ENCODE measurements at places on chromosomes 7 and 10.
A peak's percentile ranks its signal among the peaks of the same experiment; 100 is the strongest.

GRCh38 chr7:44151956-44152355 lies 10.8 kb upstream of the MYL7 start:
- DNase-seq, result no peak

- no peak for DNase-seq
Observed at GRCh38 chr10:78010278-78010677, 19.0 kb downstream of the POLR3A start.

DNA sequence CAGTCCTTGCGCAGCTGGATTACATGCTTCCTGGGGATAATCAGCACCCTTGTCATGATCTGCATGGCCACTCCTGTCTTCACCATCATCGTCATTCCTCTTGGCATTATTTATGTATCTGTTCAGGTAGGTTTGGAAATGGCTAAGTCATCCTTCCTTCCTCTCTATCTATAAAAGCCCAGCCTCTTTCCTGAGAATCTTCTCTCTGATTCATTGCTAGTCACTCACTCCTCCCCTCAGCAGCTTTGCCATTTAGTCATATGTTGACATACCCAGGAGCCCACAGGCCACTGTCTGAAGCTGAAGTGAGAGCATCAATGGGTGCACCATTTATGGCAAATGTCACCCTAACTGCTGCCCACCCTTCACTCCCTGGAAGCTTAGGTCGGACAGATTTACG lies 52.0 kb downstream of the ABCC2 start:
- DNase-seq, result no peak

DNA sequence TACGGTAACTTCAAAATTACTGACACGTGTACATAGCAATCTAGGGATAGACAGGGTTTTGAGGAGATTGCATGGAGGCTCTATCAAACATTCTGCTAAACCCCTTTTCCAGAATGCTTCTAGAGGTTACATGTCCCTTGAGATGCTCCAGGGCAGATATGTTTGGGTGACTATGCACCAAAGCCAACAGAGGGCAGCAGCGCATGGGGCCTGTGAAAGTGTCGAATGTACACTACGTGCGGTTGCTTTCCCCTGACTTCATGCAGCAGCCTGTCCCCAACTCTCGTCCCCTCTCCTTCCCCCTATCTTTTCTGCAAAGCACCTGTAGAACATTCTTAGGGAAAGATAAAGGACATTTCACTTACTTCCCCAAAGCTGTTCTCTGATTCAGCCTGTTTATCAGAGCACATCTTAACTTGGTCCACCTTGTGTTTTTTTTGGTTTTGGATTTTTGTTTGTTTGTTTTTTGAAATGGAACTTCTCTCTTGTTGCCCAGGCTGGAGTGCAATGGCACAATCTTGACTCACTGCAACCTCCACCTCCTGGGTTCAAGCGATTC lies 90.2 kb downstream of the UBE3C start:
- peak; percentile 70 for DNase-seq

DNA sequence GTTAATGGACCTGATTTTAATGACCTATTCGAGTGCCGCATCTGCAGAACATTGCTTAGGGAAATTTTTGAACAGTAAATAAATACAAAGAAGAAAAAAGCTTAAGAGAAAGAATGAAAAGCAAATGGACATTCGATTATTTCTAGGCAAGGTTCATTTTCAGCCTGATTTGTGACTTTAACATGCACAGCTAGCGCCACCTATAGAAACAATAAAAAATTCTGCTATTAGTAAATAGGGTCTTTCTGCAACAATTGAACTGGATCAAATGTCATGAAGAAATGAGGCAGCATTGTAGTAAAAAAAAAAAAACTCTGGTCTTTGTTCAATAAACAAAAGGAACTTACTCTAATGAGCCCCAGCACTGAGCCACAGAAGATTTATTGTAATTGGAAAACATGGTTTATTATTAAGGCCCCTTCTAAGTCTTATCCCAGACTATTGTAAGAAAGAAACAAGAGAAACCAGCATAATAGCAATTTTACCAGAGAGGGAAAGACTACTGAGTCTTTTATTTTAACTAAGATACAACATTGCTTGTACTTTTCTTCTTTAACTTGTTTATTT lies 41.4 kb upstream of the GHITM start:
- DNase-seq, result peak; percentile 41

DNA sequence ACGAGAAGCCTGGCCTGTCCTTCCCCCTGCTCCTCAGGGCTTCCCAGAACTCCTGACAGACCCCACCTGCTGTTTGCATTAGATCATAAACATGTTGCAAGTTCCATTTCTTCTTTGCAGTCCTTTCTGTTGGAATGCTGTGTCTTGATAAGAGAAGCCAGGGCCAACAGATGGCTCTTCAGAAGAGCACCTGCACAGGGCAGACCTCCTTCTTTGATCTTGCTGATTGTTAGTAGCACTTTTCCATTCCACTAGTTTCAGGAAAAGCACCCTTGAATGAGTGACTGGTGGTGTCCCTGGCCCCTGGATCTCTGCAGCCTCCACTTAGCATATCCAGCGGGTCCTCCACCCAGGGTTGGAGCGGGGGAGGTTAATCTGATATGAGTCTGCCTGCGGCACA lies 243.2 kb downstream of the GFRA1 start:
- no peak for DNase-seq

DNA sequence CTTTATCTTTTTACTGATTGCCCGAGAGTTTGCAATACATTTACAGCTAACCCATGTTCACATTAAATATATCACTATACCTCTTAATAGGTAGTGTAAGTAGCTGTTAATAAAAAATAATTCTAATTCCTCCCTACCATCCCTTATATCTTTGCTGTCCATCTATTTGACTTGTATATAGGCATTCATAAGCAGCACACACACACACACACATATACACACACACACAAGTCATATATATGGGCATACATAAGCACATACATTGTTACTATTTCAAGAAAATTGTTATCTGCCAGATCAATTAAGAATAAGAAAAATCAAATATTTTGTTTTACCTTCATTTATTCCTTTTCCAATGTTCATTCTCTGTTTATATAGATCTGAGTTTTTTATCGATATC lies 176.4 kb downstream of the PPP1R3A start:
- DNase-seq, result no peak

DNA sequence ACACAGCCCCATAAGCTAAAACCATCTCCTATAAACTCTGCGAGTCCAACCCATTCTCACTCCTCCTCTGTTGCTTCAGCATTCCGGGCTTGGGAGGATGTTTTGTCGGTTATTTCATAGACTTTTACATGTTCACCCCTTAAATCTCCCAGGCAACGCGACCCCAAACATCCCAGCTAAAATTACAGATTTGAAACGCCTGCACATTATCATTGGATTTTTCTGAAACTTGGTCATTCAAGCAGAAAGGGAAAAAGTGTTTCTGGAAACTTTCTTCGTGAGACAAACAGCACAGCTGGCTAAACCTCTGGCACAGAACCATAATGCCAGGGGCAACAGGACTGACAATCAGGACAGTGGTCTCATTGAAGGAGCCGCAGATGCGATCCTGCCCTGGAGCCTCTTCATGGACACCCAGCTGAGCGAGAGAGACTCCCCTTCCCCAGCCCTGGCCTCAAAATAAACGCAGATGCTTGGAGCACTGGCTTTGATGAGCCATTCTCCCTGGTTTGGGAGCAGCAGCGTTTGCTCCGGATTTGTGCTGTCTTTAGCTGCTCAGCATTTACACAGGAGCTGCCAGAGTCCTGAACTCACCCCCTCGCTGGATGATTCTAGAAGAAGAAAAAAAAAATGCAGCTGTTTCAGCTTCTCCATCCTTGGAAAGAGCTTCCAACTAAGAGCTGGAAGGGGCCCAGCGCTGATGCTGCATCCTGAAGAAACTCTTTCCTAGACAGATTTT lies 30.1 kb downstream of the AFAP1L2 start:
- DNase-seq, result no peak

DNA sequence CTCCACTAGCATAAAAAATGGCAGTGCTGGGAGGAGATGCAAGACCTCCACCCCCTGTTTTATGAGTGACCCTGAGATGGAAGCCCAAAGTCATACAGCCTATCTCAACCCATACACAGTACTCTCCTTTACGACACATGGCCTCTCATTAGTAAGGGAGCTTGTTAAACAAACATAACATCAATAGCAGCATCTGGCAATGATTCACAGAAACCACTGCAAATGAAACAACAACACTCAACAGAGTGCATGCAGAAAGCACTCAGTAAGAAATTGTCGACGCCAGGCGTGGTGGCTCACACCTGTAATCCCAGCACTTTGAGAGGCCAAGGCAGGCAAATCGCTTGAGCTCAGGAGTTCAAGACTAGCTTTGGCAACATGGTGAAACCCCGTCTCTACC lies 27.5 kb upstream of the FIGNL1 start:
- no peak for DNase-seq

DNA sequence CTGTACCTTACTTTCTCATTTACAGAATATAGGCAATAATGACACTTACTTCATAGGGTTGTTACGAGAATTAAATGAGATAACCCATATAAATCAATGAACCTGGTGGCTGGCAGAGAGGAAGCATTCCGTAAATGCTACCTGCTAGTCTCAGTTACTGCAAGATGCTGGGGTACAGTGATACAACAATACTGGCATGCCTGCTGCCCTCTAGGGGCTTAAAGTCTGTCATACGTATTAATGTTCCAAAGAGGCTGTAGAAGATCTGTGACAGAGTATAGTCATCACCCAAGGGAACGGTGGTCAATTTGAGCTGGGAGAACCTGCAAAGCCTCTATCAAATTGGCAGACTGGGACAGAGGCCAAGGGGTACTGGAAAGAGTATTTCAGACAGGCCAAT lies 421.5 kb downstream of the GPAM start:
- DNase-seq, result peak; percentile 29

DNA sequence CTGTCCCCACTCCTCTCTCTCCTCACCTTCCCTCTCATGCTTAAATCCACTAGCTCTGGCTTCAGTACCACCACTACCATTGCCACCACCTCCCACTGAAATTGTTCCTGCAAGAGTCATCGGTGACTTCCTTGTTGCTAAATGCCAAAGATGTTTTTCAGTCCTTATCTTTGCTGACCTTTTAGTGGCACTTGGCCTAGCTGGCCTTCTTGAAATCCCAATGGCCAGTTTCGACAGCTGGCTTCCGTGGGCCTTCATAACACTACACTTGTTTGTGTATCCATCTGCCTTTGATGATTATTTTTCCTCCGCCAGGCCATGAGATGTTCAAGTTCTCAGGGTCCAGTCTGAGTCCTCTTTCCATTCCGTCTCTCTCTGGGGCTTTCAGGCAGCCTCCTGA lies 118.2 kb upstream of the NANOS1 start:
- no peak for DNase-seq

DNA sequence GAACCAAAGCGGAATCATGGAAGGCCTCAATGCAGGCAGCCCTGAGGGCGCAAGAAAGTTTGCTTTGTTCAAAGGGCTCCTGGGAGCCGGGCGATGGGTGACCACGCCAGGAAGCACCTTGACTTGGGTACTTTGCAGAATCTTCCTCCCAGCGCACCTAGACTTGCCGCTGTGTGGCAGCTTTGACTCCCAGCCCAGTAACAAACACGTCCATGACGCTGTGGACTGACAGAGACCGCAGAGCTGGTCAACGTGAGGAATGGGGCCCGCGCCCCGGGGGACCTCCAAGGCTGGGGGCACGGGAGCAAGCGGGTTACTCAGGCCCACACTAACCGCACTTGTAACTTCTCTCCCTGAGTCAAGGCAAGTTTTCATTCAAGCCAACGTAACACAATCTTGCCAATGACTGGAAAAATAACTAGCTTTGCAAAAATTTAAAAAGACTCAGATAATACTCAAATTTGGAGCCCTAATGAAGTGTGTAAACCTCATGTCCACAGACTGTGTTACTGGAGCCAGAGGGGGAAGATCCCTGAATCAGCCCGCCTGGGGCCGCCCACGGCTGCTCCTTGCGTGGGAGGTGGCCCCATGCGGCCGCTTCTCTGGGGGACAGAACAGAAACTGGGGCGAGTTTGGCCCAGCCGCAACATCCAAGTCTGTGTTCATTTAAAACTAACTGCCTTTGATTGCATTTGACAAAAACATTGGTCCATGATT lies 130.8 kb downstream of the DNAJB6 start:
- DNase-seq, result no peak

- DNase-seq, result no peak
Observed at GRCh38 chr7:47763063-47763974, 181.4 kb upstream of the TNS3 start.

- no peak for DNase-seq
Observed at GRCh38 chr7:133851411-133851810, 275.7 kb upstream of the LRGUK start.

DNA sequence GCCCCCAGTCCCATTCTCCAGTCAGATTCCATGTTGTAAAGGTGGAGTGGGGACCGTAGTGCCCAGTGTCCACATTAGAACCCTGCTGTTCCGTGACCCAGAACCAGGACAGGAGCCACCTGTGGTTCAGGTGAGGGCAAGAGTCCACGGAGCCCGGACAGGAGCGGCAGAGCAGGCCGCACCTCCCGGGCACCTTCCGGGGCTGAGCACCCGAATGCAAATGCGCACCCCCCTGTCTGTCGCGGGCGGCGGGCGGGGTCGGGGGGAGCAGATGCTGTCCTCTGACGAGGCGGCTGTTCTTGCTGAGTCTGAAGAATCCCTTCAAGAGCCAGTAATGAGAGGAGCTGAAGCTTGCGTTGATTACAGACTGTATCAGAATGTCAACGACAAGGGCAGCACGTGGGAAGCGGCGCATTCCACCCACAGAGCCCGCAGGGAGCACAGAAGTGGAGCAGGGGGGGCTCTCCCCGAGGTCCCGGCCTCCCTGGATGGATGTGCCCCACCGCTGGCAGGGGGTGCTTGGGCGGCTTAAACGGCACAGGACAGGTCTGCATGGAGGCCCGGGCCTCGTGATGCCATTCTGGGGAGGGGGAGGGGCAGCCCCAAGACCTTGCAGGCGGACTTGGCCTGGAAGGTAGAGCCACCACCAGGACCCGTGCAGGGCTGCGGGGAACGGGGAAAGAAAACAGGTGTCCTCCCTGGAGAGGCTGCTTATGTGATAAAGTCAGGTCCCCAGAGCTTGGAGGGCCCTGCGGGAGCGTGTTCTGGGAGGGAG lies 407.5 kb upstream of the RNF32 start:
- DNase-seq, result no peak

- no peak for DNase-seq
Observed at GRCh38 chr7:17016402-17017010, 134.7 kb upstream of the AGR3 start.

GRCh38 chr10:85430991-85431390 lies 935.6 kb downstream of the GRID1 start:
- DNase-seq, result no peak

- DNase-seq, result no peak
Observed at GRCh38 chr10:114576132-114576487, 82.0 kb downstream of the ABLIM1 start.

- DNase-seq, result no peak
Observed at GRCh38 chr7:52365349-52365748, 670.1 kb upstream of the POM121L12 start.

DNA sequence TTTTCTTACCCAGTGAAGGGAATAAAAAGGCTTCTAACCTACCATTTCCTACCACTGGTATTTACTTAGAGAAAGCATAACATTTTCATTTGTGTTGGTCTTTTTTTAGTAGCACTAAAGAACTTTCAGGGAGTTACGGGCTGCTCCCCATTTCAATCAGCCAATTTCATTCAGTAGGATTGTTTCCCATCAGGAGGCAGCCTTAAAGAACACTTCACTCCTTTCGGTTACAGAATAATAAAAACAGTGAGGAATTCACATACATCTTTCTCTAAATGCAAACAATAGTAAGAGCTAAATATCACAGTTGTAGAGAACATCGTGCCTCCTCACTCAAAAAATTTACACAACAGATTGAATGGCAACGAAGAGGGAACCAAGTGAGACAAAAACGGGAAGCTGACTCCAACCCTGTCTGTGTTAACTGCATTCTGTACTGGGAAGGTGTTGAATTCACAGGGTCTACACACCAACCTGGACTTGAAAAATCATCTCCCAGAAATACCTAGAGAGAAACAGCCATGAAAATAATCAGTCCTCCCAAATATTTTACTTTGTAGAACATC lies 55.5 kb upstream of the ABLIM1 start:
- no peak for DNase-seq
